COLO829 (cell line): ENCODE measurements at places on chromosomes 1 and 21.

GRCh38 chr1:52751589-52752483 lies 25.6 kb downstream of the ZYG11B start:
- no peak for DNase-seq

DNA sequence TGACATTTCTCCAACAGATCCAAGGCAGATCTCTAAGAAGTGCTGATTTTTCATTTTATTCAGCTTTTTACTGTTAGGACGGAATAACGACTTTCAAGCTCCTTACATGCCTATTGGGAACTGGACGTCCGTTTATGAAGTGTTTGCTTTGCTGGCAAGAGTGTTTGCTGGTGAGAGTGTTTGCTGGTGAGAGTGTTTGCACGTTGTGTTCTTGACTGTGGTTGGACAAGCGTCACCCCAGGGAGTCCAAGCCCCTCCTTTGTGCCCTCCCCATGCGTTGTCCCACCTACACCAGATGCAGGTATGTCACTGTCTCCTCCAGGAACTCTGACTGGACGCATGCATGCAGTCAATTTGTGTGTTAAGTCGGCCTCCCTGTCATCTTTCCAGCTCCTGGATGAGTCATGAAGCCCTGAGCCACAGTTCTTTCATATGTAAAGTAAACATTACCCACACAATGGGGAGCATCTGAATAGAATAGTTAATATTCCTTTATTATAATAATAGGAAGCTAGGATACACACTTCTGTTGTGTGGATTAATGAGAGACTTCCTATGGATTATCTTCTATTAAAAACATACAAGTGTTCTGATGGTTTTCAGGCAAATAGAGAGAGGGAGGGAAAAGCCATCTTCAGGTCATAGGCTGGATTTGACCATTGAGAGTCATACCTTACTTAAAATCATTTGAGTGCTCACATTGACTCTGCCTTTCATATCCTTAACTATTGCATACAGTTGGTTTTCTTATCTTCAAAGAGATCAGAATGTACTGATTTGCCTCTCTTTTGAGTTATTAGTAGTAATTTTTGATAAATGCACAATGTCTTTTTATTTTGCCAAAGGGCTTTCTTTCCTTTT lies 119.2 kb downstream of the GALNT2 start:
- DNase-seq: peak; percentile 68

- no peak for DNase-seq
Measured at GRCh38 chr1:2232916-2233438, 4.9 kb downstream of the SKI start.

DNA sequence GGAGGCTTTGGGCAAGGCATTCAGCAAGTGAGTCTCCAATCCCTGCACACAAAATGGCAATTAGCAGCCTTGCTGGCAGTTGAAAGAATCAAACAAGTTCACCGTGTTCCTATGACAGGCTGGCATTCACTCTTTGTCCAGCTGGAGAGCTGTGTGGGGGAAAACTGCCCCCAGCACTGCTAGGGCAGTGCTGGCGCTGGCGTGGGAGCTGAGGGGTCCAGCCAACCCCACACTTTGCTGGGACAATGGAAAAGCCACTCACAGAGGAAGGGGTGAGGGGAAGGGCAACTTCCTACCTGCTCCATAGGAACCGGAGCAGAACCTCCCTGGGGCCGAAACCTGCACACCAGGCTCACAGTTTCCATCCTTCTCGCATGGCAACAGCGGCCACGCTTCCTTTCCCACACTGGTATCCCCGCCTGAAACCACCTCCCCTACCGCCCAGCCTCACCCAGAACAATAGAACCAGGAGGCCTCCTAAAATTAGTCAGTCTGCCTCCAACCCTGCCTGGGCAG lies 26.7 kb upstream of the KCNN3 start:
- DNase-seq: no peak

- peak; percentile 54 for DNase-seq
Measured at GRCh38 chr1:18922319-18922726, 20.0 kb upstream of the ALDH4A1 start.

- no peak for DNase-seq
Measured at GRCh38 chr1:33719771-33720670, 143.9 kb upstream of the HMGB4 start.

- no peak for DNase-seq
Measured at GRCh38 chr1:55074455-55074854, 35.1 kb downstream of the PCSK9 start.

- DNase-seq: no peak
Measured at GRCh38 chr1:91744953-91745639, 140.9 kb downstream of the TGFBR3 start.

DNA sequence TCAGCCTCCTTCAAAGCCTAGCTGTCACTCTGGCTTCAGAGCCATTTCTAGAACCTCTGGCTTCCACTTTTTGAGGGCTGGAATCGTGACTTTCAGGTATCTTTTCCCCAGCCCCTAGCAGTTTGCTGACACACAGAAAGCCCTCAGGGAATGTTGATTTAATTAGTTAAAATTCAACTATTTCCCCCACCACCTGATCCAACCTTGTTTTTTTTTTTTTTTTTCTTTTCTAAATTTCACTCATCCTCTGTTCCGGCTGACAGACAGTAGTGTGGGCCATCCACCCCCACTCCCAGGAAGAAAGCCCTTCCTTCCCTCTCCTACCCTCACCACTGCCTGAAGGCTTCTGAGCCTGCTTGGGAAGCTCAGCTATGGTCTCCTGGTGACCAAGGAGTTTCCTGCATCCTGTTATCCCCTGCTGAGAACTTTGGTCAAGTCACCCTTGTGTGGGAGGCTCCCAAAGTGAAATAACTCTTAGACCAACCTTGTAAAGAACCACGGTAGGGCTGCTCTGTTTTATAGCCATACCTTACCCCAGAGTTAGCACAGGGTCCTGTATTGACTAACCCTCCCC lies 29.4 kb downstream of the KCNJ6 start:
- no peak for DNase-seq

- peak; percentile 16 for DNase-seq
Measured at GRCh38 chr1:99691175-99691574, 45.3 kb downstream of the PALMD start.

GRCh38 chr1:117089996-117090395 lies 29.9 kb downstream of the TTF2 start:
- no peak for DNase-seq

GRCh38 chr1:26750428-26750827 lies 37.3 kb upstream of the PIGV start:
- DNase-seq: no peak

DNA sequence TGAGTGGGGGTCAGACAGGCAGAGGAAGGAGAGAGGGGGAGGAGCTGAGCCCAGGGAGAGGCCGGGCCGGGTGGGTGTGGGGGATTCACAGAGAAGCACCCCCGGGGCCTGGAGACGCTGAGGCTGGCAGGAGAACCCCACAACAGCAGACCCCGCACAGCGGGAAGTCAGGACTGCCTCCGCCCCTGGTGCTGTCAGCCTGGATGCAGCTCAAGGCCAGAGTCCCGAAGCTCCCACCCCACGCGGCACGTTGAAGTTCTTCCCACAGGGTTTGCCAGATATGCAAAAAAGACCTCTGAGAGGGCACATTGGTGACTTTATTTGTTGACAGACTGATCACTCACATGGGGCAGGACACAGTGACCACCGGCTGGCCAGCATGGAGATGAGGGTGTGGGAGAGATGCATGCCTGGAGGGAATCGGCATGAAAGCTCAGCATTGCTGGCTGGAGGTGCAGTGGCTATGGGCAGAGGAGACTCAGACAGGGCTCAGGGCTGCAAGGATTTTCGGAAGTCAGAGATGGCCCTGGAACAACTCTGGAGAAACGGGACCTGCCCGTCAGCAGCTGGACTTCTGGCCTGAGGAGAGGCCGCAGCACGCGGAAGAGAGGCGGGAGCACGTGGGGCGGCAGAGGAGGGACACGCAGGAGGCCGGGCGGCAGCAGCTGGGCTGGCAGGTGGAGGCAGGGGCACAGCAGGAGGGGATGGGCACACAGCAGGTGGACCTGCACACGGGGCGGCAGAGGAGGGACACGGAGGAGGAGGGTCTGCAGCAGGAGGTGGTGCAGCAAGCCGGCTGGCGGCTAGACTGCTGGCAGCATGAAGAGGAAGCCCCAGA lies 885 bp downstream of the KRTAP10-3 start:
- DNase-seq: no peak

- DNase-seq: no peak
Measured at GRCh38 chr21:44043613-44044012, 31.5 kb downstream of the TRAPPC10 start.
